Caco-2 (cell line): ENCODE measurements at places on chromosomes 2 and 18.

GRCh38 chr18:9109523-9109922 is 7.0 kb downstream of the NDUFV2 start:
- no peak for DNase-seq

DNA sequence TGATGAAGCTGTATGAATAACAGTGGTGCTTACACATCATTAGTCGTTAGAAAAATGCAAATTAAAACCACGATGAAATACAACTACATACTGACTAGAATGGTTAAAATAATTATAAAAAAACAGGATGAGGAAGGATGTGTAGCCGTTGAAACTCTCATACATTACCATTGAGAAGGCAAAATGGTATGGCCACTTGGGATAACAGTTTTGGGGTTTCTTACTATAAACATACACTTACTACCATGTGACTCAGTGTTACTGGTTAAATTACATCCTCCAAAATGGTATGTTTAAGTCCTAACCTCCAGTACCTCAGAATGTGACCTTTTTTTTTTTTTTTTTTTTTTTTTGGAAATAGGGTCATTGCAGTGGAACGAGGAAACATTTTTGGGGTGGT is 58.4 kb downstream of the UBE2E3 start:
- DNase-seq = no peak

- no peak for DNase-seq
Measured at GRCh38 chr2:215718436-215718835, 282.6 kb upstream of the FN1 start.

DNA sequence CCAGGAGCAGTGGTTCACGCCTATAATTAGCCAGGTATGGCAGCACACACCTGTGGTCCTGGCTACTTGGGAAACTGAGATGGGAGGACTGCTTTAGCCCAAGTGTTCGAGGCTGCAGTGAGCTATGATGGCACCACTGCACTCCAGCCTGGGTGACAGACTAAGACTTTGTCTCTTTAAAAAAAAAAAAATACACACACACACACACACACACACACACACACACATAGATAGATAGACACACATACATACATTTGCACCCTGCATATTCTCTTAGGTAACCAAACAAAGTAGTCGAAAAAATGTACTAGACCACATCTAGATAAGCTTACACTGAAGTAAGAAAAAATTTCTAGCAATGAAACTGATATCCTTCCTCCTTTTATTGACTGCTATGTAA is 86.8 kb downstream of the OLA1 start:
- DNase-seq = no peak

GRCh38 chr2:235928751-235929370 is 239.3 kb downstream of the GBX2 start:
- DNase-seq = no peak

- no peak for DNase-seq
Measured at GRCh38 chr2:74293191-74293991, 49.8 kb downstream of the SLC4A5 start.

GRCh38 chr18:9108911-9109310 is 6.4 kb downstream of the NDUFV2 start:
- no peak for DNase-seq

- DNase-seq = no peak
Measured at GRCh38 chr2:216654528-216655052, 21.4 kb downstream of the IGFBP2 start.

GRCh38 chr2:183250472-183250871 is 126.2 kb downstream of the NUP35 start:
- no peak for DNase-seq

DNA sequence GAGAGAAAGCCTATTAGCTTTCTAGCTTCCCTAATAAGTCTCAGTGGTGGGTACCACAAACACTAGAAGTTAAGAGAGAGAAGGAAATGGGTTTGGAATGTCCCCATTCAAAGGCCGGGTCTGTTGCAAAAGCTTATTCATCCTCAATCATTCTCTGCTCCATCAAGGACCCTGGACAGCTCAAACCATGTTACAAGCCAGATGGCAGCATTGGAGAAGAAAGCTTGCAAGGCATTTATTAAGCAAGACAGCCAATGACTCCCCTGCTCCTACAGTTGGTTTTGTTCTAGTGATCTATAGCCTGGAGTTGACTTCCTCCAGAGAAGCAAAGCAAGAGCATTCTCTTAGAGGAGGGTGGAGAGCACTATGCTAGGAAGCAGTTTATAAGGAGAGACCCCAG is 86.9 kb upstream of the LMAN1 start:
- DNase-seq = no peak

DNA sequence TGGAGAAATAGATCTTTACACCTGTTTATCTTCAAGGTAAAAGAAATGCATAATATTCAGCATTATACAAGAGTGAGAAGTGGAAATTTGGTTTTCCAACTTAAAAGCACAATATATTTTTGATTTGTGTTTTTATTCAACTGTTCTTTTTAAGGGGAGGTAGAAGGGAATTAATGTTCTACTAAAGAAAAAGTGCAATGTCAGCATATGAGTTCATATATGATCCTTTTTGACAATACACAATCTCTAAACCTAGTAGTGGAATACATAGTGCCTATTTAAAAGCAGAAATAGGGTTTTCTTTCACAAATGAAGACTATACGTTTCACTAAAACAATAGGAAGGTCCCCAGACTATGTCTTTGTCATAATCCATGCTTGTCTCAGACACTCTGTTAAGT is 63.2 kb upstream of the ATP5MC3 start:
- DNase-seq = no peak

DNA sequence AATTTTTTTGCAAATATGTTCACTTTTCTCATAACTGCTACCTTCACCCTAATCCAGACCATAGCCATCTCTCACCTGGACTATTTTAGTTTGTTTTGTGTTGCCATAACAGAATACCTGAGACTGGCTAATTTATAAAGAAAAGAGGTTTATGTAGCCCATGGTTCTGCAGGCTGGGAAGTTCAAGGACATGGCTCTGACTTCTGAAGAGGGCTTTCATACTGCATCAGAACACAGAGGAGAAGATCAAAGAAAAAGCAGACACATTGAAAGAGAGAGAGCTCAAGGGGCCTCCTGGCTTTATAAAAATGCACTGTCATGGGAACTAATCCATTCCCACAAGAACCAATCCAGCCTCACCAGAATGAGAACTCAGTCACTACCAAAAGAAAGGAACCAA is 25.0 kb upstream of the DDX18 start:
- no peak for DNase-seq

DNA sequence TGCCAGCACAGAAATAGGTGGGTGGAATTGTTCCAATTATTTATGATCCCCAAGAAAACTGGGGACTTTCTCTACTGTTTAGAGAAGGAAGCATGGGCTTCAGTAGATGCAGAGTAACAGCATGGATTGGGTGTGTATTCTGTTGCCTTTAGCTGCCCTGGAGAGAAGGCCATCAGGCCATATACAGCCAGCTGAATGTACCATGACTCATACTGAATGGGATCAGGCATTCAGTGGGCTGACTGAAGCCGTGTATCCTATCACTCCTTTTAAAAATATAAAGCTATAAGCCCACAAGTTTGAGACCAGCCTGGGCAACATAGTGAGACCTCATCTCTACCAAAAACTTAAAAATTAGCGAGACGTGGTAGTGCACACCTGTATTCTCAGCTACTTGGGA is 16.7 kb upstream of the PLEKHM3 start:
- no peak for DNase-seq

DNA sequence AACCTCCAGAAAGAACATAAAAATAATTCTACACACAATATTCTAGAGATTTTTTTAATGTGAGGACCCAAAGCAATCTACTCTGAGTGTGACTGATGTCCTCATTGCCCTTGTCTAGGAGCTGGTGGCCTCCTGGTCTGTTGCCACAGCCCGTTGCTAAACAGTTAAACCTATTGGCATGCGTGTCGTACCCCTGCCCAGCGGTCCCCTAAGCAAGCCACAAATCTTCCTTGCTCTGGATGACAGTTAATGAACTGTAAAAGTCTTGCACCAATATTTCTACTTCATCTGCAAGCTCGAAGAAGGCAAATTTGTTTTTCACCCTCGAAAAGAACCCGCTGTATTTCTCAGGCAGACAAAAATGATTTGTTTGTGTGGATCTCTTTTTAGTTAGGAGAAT is 489.1 kb upstream of the MEX3C start:
- DNase-seq = no peak

DNA sequence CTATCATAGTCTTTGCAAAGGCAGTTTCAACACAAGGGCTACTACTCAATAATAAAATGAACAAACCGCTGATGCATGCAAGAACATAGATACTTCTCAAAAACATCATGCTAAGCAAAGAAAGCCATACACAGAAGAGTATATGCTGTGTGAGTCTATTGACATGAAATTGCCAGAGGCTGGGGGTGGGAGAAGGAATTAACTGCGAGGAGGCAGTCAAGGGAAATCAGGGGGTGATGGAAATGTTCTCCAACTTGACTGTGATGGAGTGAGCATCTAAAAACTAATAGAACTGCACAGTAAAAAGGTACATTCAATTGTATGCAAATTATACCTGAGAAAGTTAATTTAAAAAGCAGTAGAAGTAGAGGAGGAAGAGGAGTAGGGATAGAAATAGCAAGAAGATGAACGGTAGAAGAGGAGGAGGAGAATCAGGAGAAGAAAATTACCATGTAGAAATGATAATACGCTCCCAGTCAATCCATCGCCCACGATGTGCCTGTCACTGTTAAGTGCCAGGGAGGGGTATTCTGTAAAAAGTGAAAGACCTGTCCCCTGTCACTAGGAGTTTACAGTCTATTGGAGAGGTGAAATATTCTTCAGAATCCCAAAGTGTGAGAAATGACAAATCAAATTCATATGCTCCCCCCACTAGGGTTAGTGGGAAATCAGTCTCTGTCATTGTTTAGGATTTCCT is 90.3 kb downstream of the B3GNT2 start:
- DNase-seq = no peak

DNA sequence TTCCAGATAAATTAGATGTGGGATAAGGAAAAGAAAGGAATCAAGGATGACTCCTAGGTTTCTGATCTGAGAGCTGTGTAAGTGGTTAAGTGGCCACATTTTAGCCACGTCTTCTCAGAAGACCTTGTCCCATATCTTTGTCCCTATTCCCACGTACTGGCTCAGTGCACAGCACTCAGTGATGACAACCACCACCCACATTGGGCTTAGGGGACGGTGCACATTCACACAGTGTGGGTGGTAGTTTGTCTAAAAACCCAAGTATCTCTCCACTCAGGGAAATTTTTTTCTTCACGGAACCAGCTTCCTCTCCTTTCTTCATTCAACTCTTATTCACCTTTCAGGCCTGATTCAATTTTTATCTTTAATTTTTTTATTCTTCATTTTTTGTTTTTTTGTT is 30.6 kb upstream of the GCC2 start:
- DNase-seq = no peak

- no peak for DNase-seq
Measured at GRCh38 chr2:235511187-235511661, 17.4 kb downstream of the AGAP1 start.

GRCh38 chr2:194060269-194060668 is 1596.8 kb upstream of the SLC39A10 start:
- DNase-seq = no peak

DNA sequence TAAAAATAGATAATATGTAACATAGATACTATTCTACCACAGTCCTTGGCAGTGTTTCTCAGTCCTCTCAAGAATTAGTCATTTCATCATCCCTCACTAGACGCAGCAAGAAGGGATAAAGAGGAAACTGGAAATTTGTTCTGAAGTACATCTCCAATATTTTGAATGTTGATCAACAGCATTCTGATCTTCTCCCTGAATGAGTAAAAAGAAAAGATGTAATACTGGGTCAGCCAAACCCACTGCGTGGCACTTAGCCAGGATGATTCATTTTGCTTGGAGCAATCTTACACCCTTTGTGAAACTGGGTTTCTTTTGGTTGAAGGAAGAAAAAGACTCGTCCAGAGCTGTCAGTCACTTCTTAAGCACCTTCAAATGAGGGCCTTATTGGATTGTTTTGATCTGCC is 54.1 kb downstream of the TAF1B start:
- DNase-seq = no peak

DNA sequence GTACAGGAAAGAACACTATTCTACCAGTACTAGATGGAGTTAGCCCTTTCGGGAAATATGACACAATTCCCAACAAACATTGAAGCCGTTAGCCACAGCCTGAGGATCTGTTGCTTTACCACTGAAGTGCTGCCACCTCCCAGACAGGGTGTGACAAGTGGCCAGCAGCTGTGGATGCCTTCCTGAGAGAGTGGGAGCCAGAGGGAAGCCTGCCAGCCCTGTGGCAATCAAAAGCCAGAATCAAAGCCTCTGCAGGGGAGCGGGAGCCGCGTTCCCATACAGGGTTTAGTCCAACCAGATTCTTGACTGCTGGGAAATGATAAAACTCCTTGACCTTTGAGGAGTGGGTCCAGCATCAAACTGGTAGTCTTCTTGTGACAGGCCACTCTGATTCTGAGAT is 38.0 kb downstream of the SLC4A1AP start:
- DNase-seq = no peak

- no peak for DNase-seq
Measured at GRCh38 chr2:84906108-84906899, 848 bp downstream of the TMSB10 start.

- no peak for DNase-seq
Measured at GRCh38 chr2:143000599-143000998, 123.1 kb downstream of the KYNU start.

GRCh38 chr2:169190197-169190775 is 120.9 kb downstream of the DHRS9 start:
- no peak for DNase-seq

DNA sequence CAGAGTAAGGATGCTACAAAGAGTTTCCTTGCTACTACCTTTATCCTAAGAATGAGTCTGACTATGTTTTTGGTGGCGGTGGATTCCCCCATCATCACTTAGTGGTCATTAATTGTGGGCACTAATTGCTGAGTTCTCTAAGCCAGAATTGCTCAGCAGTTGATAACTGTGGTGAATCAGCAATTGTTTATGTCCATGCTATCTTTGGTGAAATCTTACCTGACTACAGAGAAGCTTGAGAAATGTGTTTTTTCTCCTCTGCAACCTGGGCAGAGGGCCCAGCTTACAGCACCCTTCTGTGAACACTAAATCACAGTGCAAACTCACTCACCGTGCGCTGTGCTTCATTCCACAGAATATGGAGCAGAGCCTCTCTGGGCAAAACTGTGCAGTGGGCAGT is 683.6 kb downstream of the CNTNAP5 start:
- DNase-seq = no peak

GRCh38 chr2:233022561-233022960 is 9.5 kb upstream of the NGEF start:
- no peak for DNase-seq

DNA sequence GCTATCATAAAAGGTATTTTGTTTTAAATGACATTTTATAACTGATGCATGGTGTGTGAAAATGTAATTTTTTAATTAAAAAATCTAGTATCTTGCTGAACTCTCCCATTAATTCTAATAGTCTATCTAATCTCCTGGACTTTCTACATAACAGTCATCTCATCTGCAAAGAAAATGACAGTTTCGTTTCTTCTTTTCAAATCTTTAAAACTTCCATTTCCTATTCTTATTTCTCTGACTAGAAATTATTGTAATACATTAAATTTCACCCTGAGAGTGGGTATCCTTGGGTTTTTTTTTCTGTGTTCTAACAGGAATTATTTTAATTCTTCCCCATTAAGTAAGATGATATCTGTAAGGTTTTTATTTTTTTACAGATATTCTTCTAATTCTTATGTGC is 120.1 kb downstream of the KCNF1 start:
- no peak for DNase-seq
